ENCODE measurements at places on chromosomes 11 and 22.

- no peak for DNase-seq
Observed at GRCh38 chr22:33656808-33657628, 263.3 kb downstream of the LARGE1 start.

DNA sequence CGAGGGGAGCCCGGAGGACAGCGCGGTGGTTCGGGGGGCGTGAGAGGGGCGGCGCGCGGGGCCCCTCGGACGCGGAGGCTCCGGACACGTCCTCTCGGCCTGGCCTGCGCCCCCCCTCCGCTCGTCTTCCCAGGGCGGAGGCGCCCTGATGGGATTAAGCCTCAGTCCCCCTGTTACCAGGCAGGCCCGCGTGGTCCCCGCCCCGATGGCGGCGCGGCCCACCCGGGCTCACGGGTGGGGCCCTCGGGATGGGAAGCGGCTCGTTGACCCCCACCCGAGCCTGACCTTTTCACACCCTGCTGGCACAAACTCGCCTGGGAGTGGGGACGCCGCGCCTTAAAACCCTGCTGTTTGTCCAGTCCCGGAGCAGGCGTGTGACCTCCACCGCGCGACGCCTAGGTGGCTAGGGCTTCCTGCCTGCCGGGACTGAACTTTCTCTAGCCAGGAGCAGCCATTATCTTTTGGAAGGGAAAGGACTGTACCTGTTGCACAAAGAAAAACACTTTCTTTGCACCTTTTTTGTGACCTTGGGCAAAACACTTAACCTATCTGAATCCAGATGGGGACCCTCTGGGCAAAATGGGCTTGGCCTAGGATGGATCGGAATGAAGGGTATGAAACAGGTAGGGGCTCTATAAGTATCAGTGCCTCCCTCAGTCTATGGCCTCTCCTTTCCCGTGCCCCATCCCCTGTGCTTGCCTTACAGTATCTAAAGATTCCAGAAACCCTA lies 1.0 kb downstream of the KIAA1671 start:
- no peak for DNase-seq

DNA sequence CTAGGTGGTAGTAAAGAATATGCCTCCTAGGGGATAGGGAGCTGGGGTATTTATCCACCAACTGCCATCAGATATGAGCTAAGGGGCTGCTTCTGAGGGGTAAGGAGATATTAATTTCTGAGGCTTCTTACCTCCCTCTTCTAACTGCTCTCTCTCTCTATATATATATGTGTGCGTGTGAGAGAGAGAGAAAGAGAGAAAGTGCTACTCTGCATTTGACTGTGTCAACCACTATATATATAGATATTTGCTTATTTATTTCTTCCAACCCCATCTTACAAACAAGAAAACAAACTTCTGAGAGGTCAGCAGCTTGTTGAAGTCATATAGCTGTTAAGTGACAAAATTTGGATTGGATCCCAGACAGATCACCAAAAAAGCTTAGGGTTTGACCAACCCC lies 5.9 kb upstream of the HEPACAM start:
- DNase-seq: no peak

GRCh38 chr22:27912101-27912500 lies 7.0 kb downstream of the PITPNB start:
- no peak for DNase-seq

DNA sequence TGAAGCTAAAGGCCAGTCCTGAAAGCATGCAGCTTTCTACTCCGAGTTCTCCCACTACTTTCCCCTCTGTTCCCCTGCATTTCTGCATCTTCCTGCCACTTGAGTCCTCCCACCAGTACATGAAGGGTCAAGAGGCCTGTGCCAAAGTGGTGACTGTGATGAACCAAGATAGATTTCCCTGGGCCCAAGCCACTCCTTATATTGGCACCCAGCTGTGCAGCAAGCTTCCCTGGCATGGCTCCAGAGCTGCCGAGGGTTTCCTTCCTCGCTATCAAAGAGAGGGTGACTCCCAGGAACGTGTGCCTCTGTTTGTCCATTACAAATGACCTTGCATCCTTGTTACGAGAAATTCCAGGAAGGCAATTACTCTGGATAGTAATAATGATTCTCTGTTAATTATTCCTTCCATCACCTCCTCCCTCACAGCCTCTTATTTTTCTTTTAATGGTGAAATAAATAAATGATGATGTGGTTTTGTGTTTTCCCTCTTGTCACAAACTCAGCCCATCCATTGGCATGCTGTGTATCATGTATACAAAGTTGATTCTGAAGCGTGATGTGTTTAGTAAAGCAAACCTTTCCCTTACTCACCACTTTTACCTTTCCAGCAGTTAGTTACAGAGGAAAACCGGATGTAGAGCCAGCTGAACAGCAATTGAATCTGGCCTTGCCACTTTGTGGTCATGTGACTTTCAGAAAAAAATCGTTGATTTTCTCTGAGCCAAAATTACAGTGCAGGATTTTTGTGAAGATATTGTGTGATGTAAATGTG lies 8.3 kb downstream of the SRSF8 start:
- DNase-seq: no peak

DNA sequence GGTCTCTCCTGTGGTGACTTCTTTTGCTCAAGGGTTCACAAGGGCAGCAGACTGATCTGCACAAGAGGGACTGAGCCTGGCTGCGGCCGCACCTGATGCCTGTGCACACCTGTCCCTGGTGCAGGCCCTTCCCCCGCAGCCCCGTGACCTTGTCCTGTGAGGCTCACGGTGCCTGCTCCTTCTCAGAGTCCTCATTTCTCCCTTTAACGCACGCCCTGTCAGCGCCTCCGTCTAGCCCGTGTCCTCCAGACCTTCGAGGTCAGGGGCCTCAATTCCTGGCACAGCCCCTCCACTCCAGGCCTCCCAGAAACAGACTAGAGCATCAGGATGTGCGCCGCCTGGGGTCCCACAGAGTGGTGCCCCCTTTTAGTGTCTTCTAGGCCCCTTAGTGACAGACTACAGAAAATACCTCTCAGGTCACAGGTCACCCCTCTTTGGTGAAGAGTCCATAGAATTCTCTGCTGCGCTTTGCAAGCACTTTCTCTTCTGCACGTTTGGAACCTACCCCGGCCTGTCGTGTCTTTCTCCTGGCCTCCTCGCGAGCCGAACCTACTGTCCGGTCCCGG lies 1.0 kb upstream of the DRD4 start:
- no peak for DNase-seq

- DNase-seq: no peak
Observed at GRCh38 chr22:36913427-36914389, at the start of gene CSF2RB. TSS of gene CSF2RB (plus strand) at chr22:36913628. CDS start at chr22:36922208, 8,580 bp downstream.
